Gastrocnemius medialis (tissue), 4 donors: ENCODE measurements at places on chromosomes 16 and 17. TPM values are rescaled to one million over a fixed set of nuclear protein-coding genes. Genes with fewer than 3 reads are reported as not detected.

TBX21 gene
- not detected for total RNA-seq

VMO1 gene
- total RNA-seq, result 3.8 TPM

USP43 gene
- not detected for total RNA-seq

CAVIN1 gene
- 137 TPM for total RNA-seq

DRC3 gene
- total RNA-seq, result 0.05 TPM

WFIKKN1 gene
- total RNA-seq, result 1.1 TPM

MAPT gene
- total RNA-seq, result 72.3 TPM

TP53TG3B gene
- not detected for total RNA-seq

SLC35G6 gene
- total RNA-seq, result not detected

ST6GALNAC1 gene
- 2.2 TPM for total RNA-seq

IGSF6 gene
- total RNA-seq, result 0.36 TPM

SAMD14 gene
- total RNA-seq, result 0.04 TPM

BRIP1 gene
- total RNA-seq, result not detected

SPATA22 gene
- total RNA-seq, result not detected

ESRP2 gene
- total RNA-seq, result not detected

- no peaks in the 10 kb centered on the region for H3K27me3 ChIP-seq
- DNase-seq, result peak; percentile 1
- H3K4me3 ChIP-seq, result no peak overlapping the region
- no peaks in the 10 kb centered on the region for H3K4me1 ChIP-seq
- no peaks in the 10 kb centered on the region for H3K36me3 ChIP-seq
These were observed 18.2 kb downstream of the IL34 start for GRCh38 chr16:70664325-70665112.

- peaks cover 51% of the 10 kb centered on the region for H3K4me1 ChIP-seq
- H3K36me3 ChIP-seq, result no peaks in the 10 kb centered on the region
- peak; percentile 93 for DNase-seq
- no peak overlapping the region for H3K4me3 ChIP-seq
- peak overlapping the region; percentile 94 for H3K27ac ChIP-seq
These were observed 20.8 kb upstream of the ZFHX3 start for GRCh38 chr16:73068541-73069401.

DNA sequence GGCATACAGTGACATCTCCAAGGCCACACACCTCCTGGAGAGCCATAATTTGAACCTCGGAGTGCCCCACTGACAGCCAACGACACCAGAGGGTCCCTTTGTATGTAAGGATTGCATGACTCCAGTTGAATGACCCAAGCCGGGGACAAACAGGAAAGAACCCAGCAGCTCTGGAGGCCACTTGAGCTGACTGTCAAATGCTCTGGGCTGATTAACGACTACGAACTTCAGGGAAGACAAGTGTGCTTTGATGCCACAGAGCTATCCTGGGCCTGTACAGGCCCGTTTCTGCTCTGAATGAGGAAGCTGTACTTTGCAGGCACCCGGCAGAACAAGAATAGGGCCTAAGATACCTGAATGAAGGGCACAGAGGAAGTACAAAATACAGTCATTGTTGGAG is 404.6 kb downstream of the SLC39A11 start:
- no peak overlapping the region for H3K4me3 ChIP-seq
- DNase-seq, result no peak
- no peaks in the 10 kb centered on the region for H3K27me3 ChIP-seq

GRCh38 chr17:43125133-43125966 is at the start of gene BRCA1:
Gene BRCA1 (minus strand): TSS chr17:43125364. CDS start chr17:43124096, 1,268 bp downstream.
- H3K27ac ChIP-seq, result peak within 1 kb of the TSS; percentile 70
- peaks cover 4% of the 10 kb centered on the region for H3K4me1 ChIP-seq
- peak; percentile 94 for DNase-seq
- H3K36me3 ChIP-seq, result no peaks in the 10 kb centered on the region
- H3K4me3 ChIP-seq, result peak within 1 kb of the TSS; percentile 96

- H3K27ac ChIP-seq, result peak overlapping the region; percentile 88
- DNase-seq, result peak; percentile 45
- peak overlapping the region; percentile 60 for H3K4me3 ChIP-seq
These were observed 52.7 kb downstream of the SREBF1 start for GRCh38 chr17:17783825-17784656.

GRCh38 chr16:29024278-29024677 is 39.4 kb downstream of the LAT start:
- no peak for DNase-seq
- H3K4me1 ChIP-seq, result no peaks in the 10 kb centered on the region
- peaks cover 3% of the 10 kb centered on the region for H3K27me3 ChIP-seq
- H3K27ac ChIP-seq, result no peak overlapping the region

GRCh38 chr16:14456793-14457481 is 173.1 kb downstream of the PARN start:
- DNase-seq, result no peak
- H3K27me3 ChIP-seq, result no peaks in the 10 kb centered on the region
- no peak overlapping the region for H3K27ac ChIP-seq

GRCh38 chr17:80858301-80859001 is 133.2 kb upstream of the CHMP6 start:
- H3K4me3 ChIP-seq, result no peak overlapping the region
- H3K4me1 ChIP-seq, result peaks cover 44% of the 10 kb centered on the region
- peak; percentile 30 for DNase-seq

DNA sequence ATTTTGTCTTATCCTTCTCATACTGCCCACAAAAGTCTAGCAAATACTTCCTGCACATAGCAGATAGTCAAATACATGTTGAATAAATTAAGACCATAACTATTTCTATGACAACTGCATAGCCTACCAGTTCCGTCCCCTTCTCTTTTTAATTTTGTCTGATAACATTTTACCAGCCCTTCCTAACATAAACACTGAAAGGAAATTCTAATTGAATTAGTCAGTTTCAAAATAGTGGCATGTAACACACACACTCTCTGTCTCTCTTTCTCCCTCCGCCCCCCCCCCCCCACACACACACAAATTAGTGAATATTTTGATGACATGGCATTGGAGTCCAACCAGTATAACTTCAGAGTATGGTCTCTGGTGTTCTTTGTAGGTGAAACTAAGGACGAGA is 41.8 kb downstream of the TNRC6C start:
- H3K27ac ChIP-seq, result peak overlapping the region; percentile 31
- peaks cover 63% of the 10 kb centered on the region for H3K4me1 ChIP-seq
- DNase-seq, result no peak
- no peaks in the 10 kb centered on the region for H3K27me3 ChIP-seq

DNA sequence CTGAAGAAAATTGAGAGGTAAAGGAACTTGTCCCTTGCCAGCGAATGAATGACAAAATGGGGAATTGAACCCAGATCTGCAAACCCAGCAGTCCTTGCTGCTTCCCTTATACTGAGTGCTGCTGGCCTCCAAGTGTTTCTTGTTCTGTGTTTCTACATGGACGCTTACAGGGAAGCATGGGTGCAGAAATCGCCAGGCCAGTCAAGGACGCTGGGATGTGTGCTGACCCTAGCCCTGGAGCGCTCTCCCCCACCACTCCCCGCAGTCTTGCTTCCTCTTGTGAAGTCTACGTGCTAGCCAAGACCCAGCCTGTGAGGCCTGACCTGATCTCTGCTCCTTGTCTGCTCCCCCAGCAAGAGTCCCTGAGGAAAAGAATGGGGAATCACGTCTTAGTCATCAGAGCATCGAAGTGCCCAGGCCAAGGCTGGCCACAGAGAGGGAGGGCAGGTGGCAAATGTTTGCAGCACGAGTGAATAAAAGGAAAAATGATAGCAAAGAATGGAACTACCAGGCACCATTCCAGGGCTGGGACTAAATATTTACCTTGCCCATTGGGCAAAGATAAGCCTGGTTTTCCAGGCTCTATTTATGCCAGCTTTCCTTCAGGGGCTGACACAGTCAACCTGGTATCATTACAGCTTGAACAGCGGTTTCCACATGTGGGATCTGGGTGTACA is 17.4 kb downstream of the CA4 start:
- no peak overlapping the region for H3K4me3 ChIP-seq
- H3K4me1 ChIP-seq, result peaks cover 10% of the 10 kb centered on the region
- no peak for DNase-seq
- no peak overlapping the region for H3K27ac ChIP-seq

- no peak for DNase-seq
- H3K4me3 ChIP-seq, result no peak overlapping the region
- H3K4me1 ChIP-seq, result peaks cover 49% of the 10 kb centered on the region
- H3K27me3 ChIP-seq, result no peaks in the 10 kb centered on the region
- peak overlapping the region; percentile 46 for H3K27ac ChIP-seq
- peaks cover 19% of the 10 kb centered on the region for H3K36me3 ChIP-seq
These were observed 94.8 kb upstream of the DNAH17 start for GRCh38 chr17:78672005-78672404.

GRCh38 chr17:77184474-77184873 is 43.7 kb downstream of the SEC14L1 start:
- no peak for DNase-seq
- no peaks in the 10 kb centered on the region for H3K27me3 ChIP-seq
- no peaks in the 10 kb centered on the region for H3K36me3 ChIP-seq
- H3K4me1 ChIP-seq, result peaks cover 89% of the 10 kb centered on the region
- peak overlapping the region; percentile 70 for H3K27ac ChIP-seq
- no peak overlapping the region for H3K4me3 ChIP-seq

GRCh38 chr17:48307814-48308411 is 122.1 kb downstream of the SKAP1 start:
- DNase-seq, result peak; percentile 18
- H3K36me3 ChIP-seq, result no peaks in the 10 kb centered on the region
- H3K27me3 ChIP-seq, result peaks cover 41% of the 10 kb centered on the region
- no peak overlapping the region for H3K27ac ChIP-seq

GRCh38 chr17:50817838-50818237 is 17.5 kb upstream of the WFIKKN2 start:
- H3K27ac ChIP-seq, result no peak overlapping the region
- no peak overlapping the region for H3K4me3 ChIP-seq
- no peaks in the 10 kb centered on the region for H3K36me3 ChIP-seq
- H3K27me3 ChIP-seq, result no peaks in the 10 kb centered on the region
- peaks cover 6% of the 10 kb centered on the region for H3K4me1 ChIP-seq

GRCh38 chr16:88747588-88748301 is 37.3 kb downstream of the PIEZO1 start:
- DNase-seq, result no peak
- peaks cover 11% of the 10 kb centered on the region for H3K27me3 ChIP-seq
- H3K4me3 ChIP-seq, result no peak overlapping the region
- H3K4me1 ChIP-seq, result peaks cover 10% of the 10 kb centered on the region
- H3K27ac ChIP-seq, result no peak overlapping the region
- H3K36me3 ChIP-seq, result no peaks in the 10 kb centered on the region

DNA sequence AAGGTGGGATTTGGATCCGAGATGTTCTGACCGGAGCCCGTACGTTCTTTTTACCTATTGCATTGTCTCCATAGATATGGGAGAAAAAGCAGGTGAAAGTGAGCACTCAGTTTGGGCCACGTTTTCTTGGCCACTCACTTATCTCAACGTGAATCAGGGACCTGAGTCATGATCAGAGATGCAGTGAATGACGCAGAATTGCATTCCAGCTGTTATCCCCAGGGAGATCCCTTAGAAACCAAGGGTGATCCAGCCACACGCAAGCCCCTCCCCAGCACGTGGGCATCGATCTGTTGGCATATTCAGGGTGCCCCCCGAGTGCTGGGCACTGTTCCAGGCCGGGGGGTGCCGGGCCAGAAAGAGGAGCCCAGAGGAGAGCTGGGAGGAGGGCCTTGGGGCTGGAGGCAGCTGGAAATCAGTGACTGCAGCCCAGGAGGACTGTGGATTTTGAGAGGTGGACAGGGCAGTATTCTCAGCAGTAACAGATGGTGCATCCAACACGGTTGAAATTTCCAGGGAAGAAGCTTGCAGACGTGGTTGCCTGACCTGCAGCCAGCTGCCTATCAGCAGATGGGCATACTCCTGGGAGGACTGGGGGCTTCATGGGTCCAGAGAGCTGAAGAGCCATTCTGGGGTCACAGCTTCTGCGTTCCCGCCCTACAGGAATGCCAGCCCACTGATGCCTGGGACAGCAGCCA is 87.2 kb upstream of the CACNG5 start:
- no peak overlapping the region for H3K4me3 ChIP-seq
- peaks cover 1% of the 10 kb centered on the region for H3K36me3 ChIP-seq
- no peak overlapping the region for H3K27ac ChIP-seq
- H3K27me3 ChIP-seq, result no peaks in the 10 kb centered on the region
- no peak for DNase-seq

- no peaks in the 10 kb centered on the region for H3K36me3 ChIP-seq
- H3K27me3 ChIP-seq, result no peaks in the 10 kb centered on the region
- peaks cover 11% of the 10 kb centered on the region for H3K4me1 ChIP-seq
- no peak overlapping the region for H3K27ac ChIP-seq
These were observed 38.6 kb downstream of the CDRT15 start for GRCh38 chr17:14198013-14198412.

GRCh38 chr16:82621781-82622180 is 5.0 kb upstream of the CDH13 start:
- H3K27me3 ChIP-seq, result no peaks in the 10 kb centered on the region
- no peak overlapping the region for H3K4me3 ChIP-seq
- no peak overlapping the region for H3K27ac ChIP-seq
- no peak for DNase-seq

- H3K27me3 ChIP-seq, result no peaks in the 10 kb centered on the region
- no peak overlapping the region for H3K27ac ChIP-seq
- no peak overlapping the region for H3K4me3 ChIP-seq
- no peaks in the 10 kb centered on the region for H3K4me1 ChIP-seq
- H3K36me3 ChIP-seq, result no peaks in the 10 kb centered on the region
- DNase-seq, result no peak
These were observed 10.2 kb downstream of the PIK3R5 start for GRCh38 chr17:8955021-8955959.

DNA sequence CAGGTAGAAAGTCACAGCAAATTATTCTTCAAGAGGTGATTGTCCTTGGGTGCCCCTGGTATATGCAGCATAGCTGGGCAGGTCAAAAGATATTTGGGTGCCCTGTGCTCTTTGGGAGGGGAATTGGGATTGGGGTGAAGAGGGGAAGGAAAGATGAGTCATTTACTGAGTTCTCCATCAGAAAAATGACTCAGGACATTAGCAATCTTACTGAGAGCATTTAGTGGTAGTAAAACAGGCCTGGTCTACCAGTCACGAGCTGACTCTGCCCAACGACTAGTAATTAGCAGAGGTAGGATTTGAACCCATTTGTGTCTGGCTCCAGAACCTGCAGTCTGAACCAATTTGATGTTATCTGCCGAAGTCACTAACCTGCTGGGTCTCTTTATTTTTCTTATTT is 6.0 kb upstream of the GRIN2A start:
- H3K4me3 ChIP-seq, result no peak overlapping the region
- peaks cover 11% of the 10 kb centered on the region for H3K27me3 ChIP-seq
- no peak overlapping the region for H3K27ac ChIP-seq
- H3K4me1 ChIP-seq, result no peaks in the 10 kb centered on the region
- no peaks in the 10 kb centered on the region for H3K36me3 ChIP-seq
